Activated naive CD4-positive, alpha-beta T cell treated with anti-CD3 and anti-CD28 coated beads, Interleukin-2, amount 50 U/mL, for 72 hours (primary cell): ENCODE measurements at places on chromosomes 13 and 19. TPM values are rescaled to one million over a fixed set of nuclear protein-coding genes. Genes with fewer than 3 reads are reported as not detected.

Gene FGF21
- total RNA-seq = not detected

Gene CASP14
- total RNA-seq = not detected

Gene OR7C1
- total RNA-seq = not detected

Gene VSTM1
- not detected for total RNA-seq

Gene C1QTNF9
- total RNA-seq = not detected

Gene FUT1
- not detected for total RNA-seq

Gene ATP4A
- total RNA-seq = not detected

Gene ADPRHL1
- not detected for total RNA-seq

Gene CGB8
- not detected for total RNA-seq

Gene DCUN1D2
- total RNA-seq = 36.5 TPM

Gene ANGPTL8
- total RNA-seq = not detected

Gene KLK11
- total RNA-seq = not detected

Gene SULT2A1
- not detected for total RNA-seq

GRCh38 chr13:75333103-75333502 is 148.9 kb downstream of the TBC1D4 start:
- no peak for DNase-seq

DNA sequence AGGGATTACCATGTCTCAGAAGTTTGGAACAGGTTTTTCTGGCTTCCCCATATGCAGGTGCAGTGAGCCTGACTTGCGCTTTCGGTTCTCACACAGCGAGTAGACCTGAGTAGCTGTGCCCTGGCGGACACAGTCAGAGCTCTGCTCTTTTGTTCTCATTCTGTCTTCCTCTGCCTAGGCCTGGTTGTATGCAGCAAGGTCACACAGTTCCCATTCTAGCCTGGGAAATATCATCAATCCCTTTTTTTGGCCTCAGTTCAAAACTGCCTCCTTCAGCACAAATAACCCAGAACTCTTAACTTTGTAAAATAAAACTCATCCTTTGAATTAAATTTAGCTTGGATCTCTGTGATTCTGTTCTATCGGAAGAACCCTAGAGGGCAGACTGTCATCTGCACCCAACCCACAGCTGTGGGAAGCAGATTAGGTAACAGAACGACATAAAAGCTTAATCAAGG is 10.2 kb downstream of the OXGR1 start:
- no peak for DNase-seq

DNA sequence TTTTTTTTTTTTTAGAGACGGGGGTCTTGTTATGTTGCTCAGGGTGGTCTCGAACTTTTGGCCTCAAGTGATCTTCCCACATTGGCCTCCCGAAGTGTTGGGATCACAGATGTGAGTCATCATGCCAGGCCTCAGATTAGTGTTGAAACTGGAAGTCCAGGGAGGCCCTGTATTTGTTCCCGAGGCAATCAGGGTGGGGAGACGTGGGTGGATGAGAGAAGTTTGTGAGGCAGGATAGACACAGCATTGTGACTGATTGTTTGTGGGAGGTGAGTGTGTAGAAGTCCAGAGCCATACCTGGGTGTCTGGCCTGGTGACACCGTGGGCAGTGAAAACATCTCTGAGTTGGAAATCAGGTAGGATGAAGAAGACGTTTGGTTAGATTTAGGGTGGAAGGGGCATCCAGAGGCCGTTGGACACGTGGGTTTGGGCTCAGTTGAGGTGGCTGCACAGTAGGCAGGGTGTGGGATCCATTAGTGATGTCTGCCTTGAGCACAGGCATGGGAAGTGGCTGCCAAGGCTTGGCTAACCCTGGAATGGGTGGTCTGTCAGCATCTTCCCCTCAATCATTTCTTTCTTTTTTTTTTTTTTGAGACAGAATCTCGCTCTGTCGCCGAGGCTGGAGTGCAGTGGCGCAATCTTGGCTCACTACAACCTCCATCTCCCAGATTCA is 12.4 kb downstream of the RTN2 start:
- DNase-seq = no peak

- no peak for DNase-seq
These were observed 363.3 kb downstream of the LIG4 start for GRCh38 chr13:107852072-107852471.

GRCh38 chr13:74062933-74063332 is 71.3 kb downstream of the KLF12 start:
- DNase-seq = no peak

GRCh38 chr13:101341464-101341863 is 74.8 kb downstream of the NALCN start:
- DNase-seq = no peak

DNA sequence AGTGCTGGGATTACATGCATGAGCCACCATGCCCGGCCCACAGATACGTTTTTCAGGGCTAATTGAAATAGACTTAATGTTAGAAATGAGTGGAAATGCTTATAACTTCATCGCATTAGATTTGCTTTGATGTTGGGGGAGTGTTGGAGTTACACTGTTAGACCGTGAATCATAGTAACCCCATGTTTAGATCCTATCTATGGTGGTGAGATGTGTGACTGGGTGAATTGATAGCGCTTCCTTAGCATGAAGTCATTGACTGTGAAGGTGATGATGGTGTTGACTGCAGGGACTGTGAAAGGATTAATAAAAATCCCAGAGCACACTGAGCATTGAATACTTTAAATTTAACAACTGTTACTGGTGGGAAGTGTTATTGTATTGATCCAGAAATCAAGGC is 1.7 kb downstream of the ZNF264 start:
- DNase-seq = no peak

DNA sequence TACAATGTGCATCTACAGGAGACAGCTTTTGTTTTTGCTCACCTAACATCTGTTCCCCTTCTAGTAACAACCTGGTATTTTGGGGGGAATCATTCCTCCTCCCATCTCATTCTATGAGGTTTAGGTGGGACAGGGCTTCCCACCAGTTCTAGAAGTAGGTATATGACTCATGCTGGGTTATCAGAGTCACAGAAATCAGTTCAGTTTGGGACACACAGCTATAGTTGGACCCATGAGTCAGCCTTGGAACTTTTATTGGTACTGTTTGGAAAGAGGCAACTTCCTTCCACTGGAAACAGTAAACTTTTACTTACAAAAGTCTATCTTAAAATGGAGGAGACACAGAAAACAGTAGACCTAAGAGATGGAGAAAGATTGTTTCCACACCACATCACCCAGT is 185.5 kb downstream of the DNAJC3 start:
- no peak for DNase-seq

- DNase-seq = no peak
These were observed 1.4 kb downstream of the MAG start for GRCh38 chr19:35293363-35293739.

DNA sequence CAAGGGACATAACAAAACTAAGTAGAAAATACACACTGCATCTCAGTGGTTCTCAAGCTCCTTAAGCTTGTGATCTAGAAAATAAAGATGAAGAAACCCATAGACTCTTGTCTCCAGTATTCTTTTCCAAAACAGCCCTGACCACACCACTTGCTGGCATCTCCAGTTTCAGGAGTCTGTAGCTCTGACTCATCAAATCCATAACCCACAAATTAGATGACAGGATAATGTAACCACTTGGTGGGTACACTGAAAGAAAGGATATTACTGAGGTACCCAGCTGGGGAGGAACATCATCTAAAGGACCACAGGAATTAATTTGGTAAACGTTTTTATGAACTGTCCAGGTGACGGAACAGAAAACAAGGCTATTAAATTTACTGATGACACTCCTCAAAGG is 214.7 kb downstream of the VWA8 start:
- DNase-seq = no peak

DNA sequence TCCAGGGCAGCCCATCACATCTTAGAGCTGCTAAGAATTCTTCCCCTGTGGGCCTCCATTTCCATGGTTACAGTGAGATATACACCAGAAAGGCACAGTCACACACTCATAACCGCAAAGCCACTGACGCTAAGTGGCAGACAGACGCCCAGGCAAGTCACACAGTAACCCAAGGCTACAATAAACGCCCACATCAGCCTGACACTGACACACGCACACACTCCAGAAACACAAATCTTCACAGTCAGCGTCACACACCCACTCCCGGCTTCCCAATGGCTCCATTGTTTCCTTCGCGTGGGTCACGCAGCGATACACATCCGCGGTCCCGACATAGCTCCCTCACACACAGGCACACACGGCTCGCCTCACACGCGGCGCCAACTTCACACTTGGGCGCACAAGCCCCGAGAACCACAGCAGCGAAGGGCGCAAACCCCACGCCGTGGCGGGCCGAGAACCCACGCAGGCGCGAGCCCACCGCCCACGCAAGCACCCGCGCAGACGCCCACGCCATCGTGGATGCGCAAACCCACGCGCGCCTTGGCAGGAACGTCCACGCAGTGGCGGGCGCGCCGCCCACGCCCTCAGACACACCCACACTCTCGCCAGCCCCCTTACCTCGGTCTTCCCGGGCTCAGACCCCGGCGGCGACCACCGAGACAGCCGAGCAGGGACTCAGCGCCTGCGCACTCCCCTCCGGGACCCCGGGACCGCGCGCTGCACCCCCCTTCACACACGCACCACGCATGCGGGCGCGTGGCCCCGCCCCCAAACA is at the start of gene ZNF667:
Gene ZNF667, minus strand, starts transcription at position 695 of the 778 bp plus-strand sequence. CDS start 14,975 bp downstream, outside the sequence.
- DNase-seq = no peak

GRCh38 chr19:47370045-47370611 is 21.0 kb downstream of the DHX34 start:
- no peak for DNase-seq

DNA sequence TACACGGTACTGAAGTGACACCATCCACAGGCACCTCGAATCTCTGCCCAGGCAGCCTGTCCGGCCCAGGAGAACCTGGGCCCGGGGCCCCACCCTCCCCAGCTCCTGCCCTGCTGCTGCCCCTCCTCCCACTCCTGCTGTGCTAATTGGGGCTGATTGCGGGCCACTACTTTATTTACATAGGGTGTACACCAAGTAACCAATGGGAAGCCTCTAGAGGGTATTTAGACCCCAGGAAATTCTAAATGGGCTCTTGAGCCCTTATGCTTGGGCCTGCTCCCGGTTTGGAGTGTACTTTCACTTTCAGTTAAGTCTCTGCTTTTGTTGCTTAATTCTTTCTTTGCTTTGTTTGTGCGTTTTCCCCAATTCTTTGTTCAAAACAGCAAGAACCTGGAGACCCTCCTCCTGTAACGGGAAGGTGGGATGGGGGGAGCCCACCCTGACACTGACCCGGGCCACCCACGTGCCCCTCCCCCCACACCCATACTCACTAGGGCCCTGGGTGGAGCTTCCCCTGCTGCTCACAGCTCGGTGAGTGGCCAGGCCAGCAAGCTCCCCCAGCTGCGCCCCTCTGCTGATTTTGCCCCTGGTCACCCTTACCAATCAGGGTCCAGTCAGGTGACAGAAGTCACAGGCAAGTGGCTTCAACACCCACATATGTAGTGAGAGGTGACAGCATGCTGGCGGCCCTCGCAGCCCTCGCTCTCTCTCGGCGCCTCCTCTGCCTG is 9.4 kb downstream of the SCGB2B2 start:
- DNase-seq = no peak

- no peak for DNase-seq
These were observed 4.8 kb downstream of the TNFSF9 start for GRCh38 chr19:6535558-6536137.

DNA sequence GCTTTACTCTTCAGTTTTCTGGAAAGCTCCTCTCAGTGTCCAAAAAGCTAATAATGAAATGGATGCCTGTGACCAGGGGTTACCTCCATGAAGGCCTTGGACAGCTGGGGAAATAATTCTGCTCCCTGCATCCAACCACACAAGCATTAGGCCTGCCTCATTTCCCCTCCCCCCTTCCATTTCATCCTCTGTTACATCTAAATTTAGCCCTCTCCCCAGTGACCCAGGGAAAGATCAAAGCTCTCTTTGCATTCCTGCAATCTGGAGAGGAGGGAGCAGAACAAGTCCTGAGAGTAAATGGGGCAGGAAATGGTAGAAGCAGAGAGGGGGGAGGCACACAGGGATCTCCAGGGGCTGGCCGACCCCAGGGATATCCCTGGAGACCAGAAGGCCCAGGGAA is 452.7 kb downstream of the TSHZ3 start:
- DNase-seq = no peak

DNA sequence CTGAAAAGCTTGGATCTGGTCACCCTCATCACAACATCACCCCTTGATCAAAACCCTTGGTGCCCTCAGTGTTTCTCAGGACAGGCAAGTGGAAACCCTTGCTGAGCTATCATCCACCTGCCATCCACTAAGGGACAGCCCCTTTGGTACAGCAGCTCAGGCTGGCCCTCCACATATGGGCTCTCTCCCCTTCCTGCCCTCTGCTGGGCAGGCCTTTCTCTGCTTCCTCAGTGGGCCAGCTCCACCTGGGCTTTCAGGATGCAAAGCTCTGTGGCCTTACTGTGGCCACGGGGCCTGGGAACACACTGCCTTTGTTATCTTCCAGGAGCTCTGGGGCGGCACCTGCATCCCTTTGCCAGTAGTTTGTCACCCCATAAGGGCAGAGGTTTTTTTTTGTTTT is 4.9 kb downstream of the SUGP1 start:
- DNase-seq = no peak

GRCh38 chr13:30898678-30899241 is 7.3 kb upstream of the MEDAG start:
- DNase-seq = no peak

DNA sequence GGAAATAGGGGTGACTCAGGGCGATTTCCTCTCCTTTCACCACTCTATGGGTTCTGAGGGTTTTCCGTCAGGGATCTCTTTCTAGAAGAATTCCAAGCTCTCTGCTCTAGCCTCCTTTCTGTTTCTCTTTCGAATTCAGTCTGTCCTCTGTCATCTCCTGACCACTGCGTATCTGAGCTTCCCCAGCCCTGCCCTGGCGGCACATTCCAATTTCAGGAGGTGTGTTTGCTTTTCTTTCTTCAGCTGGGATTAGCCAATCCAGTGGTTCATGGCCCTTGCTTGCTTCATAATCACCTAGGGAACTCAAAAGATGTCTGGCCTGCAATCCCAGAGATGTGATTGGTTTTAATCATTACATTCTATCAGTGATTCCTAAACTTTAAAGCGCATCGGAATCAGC is 9.4 kb downstream of the IFNL2 start:
- no peak for DNase-seq

GRCh38 chr19:12668932-12669269 is 2.3 kb downstream of the WDR83 start:
- peak; percentile 70 for DNase-seq
